ENCODE measurements at places on chromosomes 3 and 15.
A peak's percentile ranks its signal among the peaks of the same experiment; 100 is the strongest.

GRCh38 chr15:67322481-67322880, 67.9 kb downstream of the IQCH start:
- H3K27me3 ChIP-seq = peaks cover 8% of the 10 kb centered on the region
- H3K36me3 ChIP-seq = no peaks in the 10 kb centered on the region
- no peak overlapping the region for H3K27ac ChIP-seq
- no peak for DNase-seq
- no peak overlapping the region for H3K4me3 ChIP-seq
- H3K4me1 ChIP-seq = no peaks in the 10 kb centered on the region

- no peaks in the 10 kb centered on the region for H3K4me1 ChIP-seq
- no peak overlapping the region for H3K4me3 ChIP-seq
- peaks cover 4% of the 10 kb centered on the region for H3K36me3 ChIP-seq
Observed at GRCh38 chr3:106473576-106474475, 605.0 kb upstream of the CBLB start.

GRCh38 chr3:17038900-17039553, 154.3 kb downstream of the PLCL2 start:
- no peak for DNase-seq
- no peaks in the 10 kb centered on the region for H3K27me3 ChIP-seq
- no peaks in the 10 kb centered on the region for H3K36me3 ChIP-seq
- H3K4me3 ChIP-seq = no peak overlapping the region

DNA sequence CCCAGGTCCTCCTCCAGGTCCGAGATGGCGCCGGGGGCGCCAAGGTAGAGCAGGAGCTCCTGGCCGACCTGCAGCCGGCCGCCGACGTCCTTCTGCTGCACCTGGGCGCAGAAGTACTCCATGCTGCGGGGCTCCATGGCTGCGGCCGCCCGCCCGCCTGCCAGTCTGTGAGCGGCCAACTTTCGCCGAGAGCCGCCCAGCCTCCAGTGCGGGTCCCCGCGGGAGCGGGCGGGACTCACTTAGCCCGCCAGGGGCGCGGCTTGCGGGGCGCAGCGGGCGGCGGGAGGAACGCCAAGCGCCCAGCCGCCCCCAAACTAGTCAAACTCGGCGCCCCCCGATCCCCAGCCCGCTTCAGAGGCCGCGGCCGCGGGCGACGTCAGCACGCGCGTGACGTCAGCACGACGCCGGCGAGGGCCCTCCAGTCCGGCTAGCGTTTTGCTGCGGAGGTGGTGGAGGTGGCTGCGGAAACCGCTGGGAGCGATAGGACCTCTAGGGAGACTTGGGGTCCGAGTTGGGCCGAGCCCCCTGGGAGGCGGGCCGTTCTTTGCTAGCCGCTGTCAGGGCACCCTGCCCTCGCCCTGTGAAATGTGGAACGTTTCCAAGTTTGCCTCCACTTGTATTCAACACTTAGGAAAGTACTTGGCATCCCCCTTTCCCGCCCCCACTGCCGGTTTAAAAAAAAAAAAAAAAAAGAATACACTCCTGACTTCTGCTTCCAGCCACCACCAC, at the start of gene CLASP2:
Gene CLASP2 (minus strand): TSS at position 389 of the 729 bp plus-strand sequence. CDS start 252 bp downstream, at position 137.
- H3K36me3 ChIP-seq = no peaks in the 10 kb centered on the region
- peak; percentile 79 for DNase-seq
- peaks cover 33% of the 10 kb centered on the region for H3K4me1 ChIP-seq
- no peaks in the 10 kb centered on the region for H3K27me3 ChIP-seq
- peak within 1 kb of the TSS; percentile 94 for H3K27ac ChIP-seq

- no peak for DNase-seq
- peaks cover 2% of the 10 kb centered on the region for H3K27me3 ChIP-seq
- H3K4me1 ChIP-seq = no peaks in the 10 kb centered on the region
- no peak overlapping the region for H3K4me3 ChIP-seq
- H3K36me3 ChIP-seq = peaks cover 11% of the 10 kb centered on the region
Observed at GRCh38 chr15:79828447-79828846, 68.4 kb downstream of the MTHFS start.
